ENCODE measurements at places on chromosomes 5 and 9.

- DNase-seq, result no peak
These were observed 81.1 kb downstream of the SEC61B start for GRCh38 chr9:99303177-99303576.

DNA sequence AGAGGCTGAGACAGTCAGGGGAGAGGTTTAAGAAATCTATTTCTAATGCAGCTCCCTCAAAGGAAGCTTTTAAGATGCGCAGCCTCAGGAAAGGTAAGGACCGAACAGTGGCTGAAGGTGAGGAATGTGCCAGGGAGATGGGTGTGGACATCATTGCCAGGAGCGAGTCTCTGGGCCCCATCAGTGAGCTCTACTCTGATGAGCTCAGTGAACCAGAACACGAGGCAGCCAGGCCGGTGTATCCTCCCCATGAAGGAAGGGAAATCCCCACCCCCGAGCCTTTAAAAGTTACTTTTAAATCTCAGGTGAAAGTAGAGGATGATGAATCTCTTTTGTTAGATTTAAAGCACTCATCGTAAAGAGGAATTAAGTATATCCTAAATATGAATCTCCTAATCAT, 8.2 kb downstream of the CAVIN4 start:
- no peak for DNase-seq

DNA sequence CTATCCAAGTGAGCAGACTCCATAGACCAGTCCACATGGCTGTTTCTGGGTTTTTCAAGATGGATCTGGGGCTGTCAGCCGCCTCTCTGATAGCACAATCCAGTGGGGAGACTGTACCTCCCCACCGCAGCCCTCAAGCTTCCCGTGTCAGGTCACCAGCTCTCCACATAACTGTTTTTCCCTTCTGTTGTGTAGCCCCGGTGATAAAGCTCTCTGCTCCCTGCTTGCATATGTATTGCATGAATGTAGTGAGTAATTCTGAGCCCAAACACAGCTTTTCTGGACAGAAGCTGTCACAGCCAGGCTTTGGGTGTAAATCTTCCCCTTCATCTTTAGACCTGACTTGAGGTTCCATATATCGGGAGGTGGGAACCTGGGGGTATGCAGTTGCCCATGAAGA, 23.1 kb upstream of the CFAP157 start:
- no peak for DNase-seq

GRCh38 chr5:170590566-170590965, 86.7 kb downstream of the KCNIP1 start:
- no peak for DNase-seq

DNA sequence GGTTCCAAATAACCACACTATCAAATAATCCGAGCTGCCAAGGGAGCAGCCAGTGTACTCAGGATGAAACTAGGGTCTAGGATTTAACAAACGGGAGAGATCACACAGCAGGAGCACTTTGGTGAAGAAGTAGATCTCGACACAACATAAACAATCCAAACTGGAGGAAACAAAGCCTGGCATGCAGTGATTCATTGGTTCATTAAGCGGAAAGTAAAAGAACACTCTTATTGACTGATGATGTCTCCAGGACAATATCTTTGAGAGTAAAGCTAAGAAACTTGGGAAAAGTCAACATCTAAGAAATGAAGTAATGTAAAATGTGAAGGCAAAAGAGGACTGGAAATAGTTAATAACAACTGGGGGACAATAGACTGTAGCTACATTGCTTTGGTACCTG, 1478.3 kb upstream of the CDH9 start:
- no peak for DNase-seq

GRCh38 chr9:132586830-132587591, 4.6 kb downstream of the BARHL1 start:
- DNase-seq, result no peak

DNA sequence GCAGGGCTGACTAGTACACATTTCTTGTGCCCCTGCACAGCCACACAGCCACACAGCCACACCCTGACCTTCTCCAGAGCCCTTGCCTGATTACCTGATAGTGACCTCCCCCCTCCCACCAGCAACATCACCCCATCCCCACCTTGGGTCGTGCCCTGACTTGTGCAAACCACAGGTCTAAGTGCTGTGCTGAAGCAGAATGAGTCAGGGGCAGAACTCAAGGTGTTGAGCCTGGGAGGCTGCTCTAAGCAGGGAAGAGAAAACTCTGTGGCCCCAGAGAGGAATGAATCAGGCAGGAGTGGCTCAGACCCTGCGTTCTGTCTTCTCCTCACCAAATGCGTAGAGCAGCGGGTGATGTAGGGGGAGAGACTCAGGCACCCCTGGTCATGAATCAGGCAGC, 24.3 kb upstream of the FAT2 start:
- DNase-seq, result no peak

GRCh38 chr5:178120607-178121357, 7.5 kb downstream of the N4BP3 start:
- DNase-seq, result peak; percentile 43

- DNase-seq, result no peak
These were observed 7.3 kb downstream of the ZFP62 start for GRCh38 chr5:180853848-180854176.

DNA sequence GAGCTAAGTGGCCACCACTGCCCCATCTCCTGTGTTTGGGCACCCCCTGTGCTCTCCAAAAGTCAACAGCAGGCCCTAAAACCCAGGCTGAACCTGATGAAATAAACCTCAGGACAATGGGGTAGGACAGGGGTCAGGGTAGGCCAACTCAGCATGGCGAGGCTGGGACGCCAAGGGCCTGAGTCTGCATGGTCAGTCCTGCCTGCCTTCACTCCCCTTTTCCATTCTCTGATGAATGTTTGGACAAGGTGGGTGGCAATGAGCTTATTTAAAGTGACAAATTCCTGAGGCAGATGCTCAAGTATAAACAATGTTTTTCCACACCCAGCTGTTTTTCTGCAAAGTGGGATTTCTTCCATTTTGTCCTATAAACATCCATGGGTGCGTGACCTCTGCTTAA, 47.2 kb upstream of the CXCL14 start:
- DNase-seq, result no peak
